T-helper 17 cell (primary cell): ENCODE measurements at places on chromosomes 2 and 18.

DNA sequence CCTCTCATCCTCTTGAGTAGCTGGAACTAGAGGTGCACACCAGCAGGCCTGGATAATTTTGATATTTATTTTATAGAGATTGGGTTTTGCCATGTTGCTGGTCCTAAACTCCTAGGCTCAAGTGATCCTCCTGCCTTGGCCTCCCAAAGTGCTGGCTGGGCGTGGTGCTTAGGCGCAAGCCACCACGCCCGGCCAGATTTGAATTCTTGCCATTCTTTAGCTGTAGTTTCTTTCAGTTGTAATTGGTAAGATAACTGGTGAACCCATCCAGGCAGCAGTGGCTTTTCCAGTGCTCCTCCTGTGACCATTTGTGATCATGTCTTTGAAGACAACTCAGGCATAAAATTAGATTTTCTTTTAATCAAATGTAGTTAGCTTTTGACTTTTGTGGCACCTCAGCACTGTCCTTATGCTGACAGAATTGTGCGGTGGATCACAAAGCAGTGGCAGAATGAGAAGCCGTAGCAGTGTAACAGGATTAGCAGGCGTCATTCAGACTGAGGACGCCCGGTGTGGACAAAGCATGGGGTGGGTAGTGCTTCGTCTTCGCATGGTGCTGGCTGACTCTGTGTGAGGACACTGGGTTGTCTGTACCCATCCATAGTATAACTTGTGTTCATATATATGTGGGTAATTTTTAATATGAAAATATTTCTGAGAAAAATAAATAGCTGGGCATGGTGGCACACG, 30.0 kb upstream of the TOGARAM2 start:
- DNase-seq, result no peak

GRCh38 chr18:30450927-30451326, 591.6 kb downstream of the DSC3 start:
- no peak for DNase-seq

GRCh38 chr2:19854596-19855541, 46.9 kb downstream of the TTC32 start:
- no peak for DNase-seq

- DNase-seq, result no peak
These were observed 35.1 kb upstream of the SLC14A2 start for GRCh38 chr18:45580127-45580526.

GRCh38 chr2:38394903-38395341, 17.8 kb upstream of the ATL2 start:
- DNase-seq, result no peak

DNA sequence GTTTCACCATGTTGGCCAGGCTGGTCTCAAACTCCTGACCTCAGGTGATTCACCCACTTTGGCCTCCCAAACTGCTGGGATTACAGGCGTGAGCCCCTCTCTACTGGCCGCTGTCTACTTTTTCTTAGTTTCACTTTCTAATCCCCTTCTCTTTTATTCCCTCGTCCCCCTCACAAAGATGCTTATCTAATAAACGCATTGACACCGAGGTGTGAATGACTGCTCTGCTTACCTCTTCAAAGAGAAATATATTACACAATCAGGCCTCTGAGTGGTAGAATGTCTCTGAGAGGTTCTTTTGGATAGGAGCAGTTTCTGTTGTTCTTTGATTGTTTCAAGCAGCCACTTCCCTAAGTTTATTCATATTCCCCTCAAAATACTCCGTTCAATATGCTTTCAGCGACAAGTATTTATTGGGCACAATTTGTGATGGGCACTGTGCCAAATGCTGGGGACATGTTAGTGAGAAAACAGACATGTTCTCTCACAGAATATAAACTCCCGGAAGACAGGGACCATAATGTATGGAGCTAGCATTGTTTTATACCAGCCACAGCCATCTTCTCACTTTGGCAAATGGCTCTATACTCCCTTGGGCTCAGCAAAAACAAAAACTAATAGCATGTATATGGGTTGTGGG, 34.7 kb upstream of the RAPH1 start:
- DNase-seq, result no peak

DNA sequence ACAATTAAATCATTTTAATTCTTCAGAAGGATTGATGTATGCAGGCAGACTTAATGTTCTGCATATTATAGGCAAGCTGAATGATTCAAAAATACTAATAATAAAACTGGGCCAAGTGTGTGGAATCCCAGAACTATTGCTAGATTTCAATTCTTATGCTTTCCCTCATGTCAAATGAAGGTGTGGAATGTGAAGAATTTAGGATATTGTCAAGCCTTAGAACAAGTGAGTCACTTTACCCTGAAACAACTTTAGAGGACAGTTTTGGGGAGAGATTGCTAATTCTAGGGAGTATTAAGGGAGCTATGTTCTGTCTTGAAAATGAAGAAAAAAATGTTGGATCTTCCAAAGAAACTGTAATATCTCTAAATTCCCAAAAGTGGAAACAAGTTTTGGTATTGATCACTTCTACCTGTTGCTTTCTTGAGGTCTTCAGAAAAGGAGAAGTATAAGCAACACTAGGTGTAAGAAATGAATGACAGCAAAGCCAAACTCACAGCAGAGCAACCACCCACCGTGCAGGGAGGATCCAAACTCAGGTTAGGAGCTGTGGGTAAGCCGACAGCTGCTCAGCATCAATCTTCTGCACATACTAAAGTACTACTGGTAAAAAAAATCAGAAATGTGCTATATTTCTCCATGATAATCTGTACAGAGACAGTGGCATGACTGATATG, 818.1 kb downstream of the SLC4A3 start:
- no peak for DNase-seq

DNA sequence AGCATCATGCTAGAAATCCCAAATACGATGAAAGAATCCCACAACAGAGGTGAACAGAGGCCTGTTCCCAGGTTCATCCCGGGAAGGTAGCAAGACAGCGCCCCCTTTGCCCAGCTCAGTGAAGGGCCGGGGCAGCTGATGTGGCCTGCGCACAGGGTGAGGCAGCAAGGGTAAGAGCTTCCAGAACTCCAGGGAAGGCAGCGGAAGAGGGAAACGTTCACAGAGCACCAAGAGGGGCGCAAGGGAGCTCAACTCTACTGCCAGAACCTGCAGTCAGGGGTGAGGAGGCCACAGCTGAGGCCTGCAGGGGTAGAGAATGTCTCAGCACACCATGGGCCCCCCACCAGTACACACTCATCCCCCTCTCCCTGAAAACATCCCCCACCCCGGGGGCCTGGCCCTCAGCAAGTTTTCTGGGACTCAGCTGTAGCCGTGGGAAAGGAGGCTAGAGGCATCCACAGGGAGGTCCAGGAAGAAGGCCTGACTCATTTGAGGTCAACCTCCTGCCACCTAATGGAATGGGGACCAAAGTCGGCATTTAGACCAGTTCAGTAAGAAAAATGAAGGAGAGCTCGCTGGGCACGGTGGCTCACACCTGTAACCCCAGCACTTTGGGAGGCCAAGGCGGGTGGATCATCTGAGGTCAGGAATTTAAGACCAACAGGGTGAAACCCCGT, 95.6 kb upstream of the ASAP2 start:
- DNase-seq, result no peak

DNA sequence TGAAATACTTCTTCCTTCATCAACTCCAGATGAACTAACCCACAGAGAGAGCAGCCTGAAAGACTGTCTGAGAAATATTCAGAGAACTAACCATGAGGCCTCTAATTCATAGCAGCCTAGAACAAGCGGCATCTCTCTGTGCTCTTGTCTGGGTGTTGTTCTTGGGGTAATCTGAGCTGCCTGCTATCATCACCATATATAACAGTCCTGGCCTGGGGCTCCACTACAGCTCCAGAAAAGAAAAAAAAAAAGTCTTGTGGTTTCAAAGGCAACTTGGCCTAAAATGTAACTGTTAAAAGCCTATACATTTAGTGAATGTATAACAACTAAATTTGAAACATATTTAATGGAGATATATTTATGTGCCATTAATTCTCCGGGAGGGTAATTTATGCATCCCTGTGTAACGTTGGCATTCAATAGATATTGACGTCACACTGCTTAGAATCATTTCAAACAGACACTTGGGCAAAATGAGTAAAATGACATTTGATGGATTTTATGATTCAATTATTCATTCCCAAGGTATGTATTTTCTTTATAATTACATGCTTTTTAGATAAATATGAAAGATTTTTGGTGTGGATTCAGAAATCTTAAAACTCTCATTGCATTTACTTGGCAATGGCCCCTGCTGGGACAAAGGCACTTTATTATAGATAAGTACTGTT, 294.3 kb downstream of the HRH4 start:
- no peak for DNase-seq

DNA sequence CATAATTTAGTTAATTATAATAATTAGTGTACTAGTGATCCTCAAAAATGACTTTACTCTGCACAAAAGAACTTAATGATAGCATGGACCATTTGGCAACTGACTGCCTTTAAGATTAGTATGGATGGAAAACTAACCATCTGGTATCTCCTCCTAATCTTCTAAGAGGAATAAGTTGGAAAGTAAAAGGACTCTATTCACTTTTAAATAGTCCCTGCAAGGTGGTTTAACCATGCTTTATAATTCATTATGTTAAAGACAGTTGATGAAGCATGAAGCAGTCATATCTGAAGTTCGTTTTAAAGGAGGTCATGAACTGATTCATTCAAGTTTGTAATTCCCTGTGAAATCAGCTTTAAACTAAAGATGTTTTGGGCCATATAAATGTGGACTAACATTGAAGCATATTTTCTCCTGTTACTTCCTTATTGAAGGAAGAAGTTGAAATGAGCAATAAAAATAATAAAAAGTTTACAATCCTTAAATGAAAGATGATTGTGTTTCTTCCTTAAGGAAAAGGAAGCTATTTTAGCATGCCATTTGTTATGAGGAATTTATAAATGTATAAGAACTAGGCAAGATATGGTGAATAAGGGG, 446.0 kb downstream of the XIRP2 start:
- no peak for DNase-seq

GRCh38 chr2:218003981-218004419, 1.2 kb upstream of the TNS1 start:
- no peak for DNase-seq

GRCh38 chr2:8437228-8437948, 244.5 kb upstream of the ID2 start:
- DNase-seq, result no peak

GRCh38 chr2:10462178-10463083, 14.3 kb upstream of the ODC1 start:
- no peak for DNase-seq

GRCh38 chr2:2898744-2899143, 478.9 kb downstream of the EIPR1 start:
- no peak for DNase-seq

GRCh38 chr18:506264-506663, 5.8 kb upstream of the COLEC12 start:
- no peak for DNase-seq

DNA sequence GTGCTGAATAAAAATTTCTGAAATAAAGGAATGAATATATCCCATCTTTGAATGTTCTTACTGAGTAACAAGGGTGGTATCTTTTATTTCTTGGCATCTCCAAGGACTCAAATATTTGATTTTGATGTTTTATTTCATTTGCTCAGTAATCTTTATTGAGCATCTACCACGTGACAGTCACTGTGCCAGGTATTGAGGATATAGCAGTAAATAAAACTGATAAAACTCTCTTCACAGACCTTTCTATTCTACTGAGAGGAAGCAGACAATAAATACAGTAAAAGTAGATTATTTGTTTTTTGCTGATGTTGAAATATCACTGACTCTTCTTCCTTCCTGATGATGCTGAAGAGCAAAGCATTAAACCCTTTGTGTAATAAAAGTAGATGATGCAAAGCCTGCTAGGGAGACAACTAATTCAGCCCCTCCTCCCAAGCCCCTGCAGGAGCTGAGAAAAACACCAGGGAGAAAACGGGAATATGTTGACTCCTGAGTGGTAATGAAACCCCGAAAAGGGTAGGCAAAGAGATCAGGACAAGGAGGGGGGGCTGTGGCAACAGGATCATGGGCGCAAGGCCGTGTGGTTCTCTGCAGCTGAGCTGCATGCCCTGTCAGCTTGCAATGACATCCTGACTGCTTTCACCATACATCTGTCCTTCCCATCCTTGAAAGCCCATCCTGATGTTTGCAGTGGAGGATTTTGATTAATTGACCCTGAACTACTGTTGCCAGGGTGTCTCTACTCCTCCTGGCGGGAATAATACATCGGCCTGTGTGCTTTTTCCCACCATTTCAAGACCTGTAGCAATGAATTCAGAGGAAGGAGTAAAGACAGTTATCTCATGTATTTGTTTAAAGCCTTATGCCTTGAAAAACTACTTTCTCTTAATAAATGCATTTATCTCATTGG, 117.4 kb downstream of the EML6 start:
- no peak for DNase-seq

- DNase-seq, result no peak
These were observed 43.9 kb upstream of the NEMP2 start for GRCh38 chr2:190578158-190579057.

DNA sequence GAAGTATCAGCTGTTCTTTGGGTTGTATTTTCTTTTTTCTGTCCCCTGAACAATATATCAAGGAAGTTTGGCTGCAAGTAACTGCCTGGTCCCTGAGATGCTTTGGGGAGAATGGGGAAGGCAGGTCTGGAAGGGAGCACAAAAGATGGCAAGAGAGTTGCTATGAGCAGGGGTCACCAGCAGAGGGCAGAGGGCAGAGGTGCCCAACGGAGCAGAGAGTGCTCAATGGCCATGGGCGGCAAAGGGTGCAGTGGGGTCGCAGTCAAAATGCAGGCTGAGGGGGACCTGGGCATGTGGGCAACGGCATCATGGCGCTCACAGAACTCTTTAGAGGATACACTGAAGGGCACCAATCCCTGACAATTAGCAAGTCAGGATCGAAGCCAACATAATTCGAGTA, 107.7 kb upstream of the ATP8B1 start:
- DNase-seq, result no peak
